Lung microvascular endothelial cell (primary cell): ENCODE measurements at places on chromosomes 3 and 15. TPM values are rescaled to one million over a fixed set of nuclear protein-coding genes. Genes with fewer than 3 reads are reported as not detected.

- peak; percentile 70 for DNase-seq
Observed at GRCh38 chr15:75198560-75199356, 2.9 kb upstream of the C15orf39 start.

DNA sequence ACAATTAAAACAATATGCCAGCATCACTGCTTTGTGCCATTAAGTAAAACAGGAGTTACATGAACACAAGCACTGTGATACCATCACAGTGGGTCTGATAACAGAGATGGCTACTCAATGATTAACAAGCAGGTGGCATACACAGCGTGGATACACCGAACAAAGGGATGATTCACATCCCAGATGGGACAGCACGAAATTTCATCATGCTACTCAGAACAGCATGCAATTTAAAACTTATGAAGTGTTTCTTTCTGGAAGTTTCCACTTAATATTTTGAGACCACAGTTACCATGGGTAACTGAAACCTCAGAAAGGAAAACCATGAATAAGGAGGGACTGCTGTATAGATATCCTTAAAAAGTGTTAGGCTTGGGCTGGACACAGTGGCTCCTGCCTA is 44.5 kb downstream of the SLC24A1 start:
- peak; percentile 55 for DNase-seq

DNA sequence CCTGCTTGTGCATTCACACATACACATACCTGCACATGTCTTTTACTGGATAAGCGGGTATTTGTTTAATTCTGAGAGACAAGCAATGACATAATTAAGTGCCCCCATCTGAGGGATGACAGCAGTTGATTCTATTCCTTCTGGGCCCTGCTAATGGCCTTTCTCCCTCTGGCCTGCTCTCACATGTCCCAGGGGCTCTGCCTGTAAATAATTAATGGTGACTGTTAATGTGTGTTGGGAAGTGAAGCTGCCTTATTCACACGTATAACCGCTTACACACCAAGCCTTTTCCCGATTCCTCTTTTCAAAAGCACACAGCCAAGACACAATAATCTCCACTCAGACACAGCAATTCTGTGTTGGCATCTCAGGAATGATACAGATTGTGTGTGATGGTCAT is 47.8 kb downstream of the LRRK1 start:
- no peak for DNase-seq

The TNFSF10 gene
- total RNA-seq: 69.1 and 91.1 TPM in 2 replicates

The MOBP gene
- under 0.01 TPM in 1 of 2 replicates, not detected in the other for total RNA-seq
